ENCODE measurements at places on chromosomes 3 and 15.
A peak's percentile ranks its signal among the peaks of the same experiment; 100 is the strongest.

- DNase-seq, result peak; percentile 14
Measured at GRCh38 chr3:173893066-173893465, 495.5 kb downstream of the NLGN1 start.

- DNase-seq, result peak; percentile 42
Measured at GRCh38 chr3:123586968-123587367, 2.1 kb upstream of the HACD2 start.

DNA sequence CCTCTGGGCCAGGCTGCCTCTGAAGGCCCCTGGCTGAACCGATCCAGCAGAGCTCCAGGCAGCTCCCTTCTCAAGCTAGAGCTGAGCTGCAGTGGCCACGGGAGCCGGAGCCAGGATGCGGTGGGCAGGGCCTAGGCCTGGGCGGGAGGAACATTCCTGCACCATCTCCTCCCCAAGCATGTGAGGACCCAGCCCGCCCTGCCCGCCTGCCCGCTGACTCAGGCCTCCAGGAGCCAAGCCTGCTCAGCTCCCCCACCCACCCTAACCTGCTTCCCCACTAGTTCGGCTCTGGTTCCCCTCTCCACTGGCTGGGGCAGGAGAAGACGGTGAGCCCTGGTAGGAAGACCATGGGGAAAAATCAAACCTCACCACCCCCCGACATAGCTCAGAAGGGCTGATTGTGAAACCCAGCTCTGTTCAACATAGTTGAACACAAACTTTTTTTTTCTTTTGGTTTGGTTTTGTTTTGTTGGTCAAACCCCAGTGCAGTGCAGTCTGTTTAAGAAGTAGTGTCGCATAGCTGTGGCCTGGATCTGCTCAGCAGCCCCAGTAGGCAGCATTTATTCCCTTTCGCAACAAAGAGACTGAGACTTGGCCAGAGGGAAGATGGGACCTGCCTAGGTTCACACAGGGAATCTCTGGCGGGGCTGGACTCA, 13.5 kb downstream of the SNX33 start:
- peak; percentile 93 for DNase-seq

- DNase-seq, result peak; percentile 37
Measured at GRCh38 chr15:90665288-90666134, 51.6 kb upstream of the BLM start.

DNA sequence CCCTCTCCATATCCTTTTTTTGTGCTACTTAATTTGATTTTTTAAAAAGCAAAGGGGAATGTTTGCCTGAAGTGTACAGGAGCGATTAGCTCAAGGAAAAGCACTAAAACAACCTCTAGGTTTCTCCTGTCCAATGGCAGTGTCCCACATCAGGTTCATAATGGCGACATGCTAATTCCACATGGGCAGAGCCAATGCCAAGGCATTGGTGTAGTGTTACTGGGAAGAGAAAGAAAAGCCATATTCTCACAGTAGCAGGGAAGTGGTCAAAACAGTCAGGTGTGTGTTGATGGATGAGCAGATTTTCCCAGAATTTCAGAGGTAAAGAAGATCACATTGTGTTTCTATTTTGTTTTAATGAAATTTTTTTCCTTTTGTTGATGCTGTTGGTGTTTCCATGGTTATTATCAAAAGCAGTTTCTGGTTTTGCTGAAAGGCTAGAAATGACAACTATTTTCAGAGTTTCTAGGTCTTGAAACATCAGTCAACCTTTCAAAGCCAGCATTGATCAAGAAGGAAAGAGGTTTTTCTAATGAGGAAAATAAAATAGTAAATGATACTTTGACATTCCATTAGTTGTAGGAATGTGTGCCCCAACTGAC, 65.2 kb downstream of the FNDC3B start:
- DNase-seq, result peak; percentile 46

GRCh38 chr15:74345051-74345450, 22.4 kb downstream of the CYP11A1 start:
- peak; percentile 59 for DNase-seq

DNA sequence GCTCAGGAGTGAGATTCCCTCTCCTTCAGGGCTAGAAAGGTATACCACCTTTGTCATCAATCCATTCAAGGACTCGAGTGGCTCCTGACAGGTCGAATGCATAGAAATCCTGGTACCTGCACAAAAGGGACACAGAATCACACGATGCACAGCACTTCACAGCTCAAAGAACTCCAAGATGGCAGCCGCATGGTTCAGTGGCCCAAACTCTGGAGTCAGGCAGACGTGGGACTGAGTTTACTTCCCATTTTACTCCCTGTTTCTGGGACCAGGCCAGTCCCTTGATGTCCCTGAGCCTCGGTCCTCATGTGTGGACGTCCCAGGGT, 536 bp downstream of the WDR73 start:
- no peak for DNase-seq

GRCh38 chr15:25391971-25392721, 46.7 kb downstream of the UBE3A start:
- peak; percentile 80 for DNase-seq

- DNase-seq, result no peak
Measured at GRCh38 chr3:137062250-137062649, 104.5 kb downstream of the IL20RB start.

Data from amniotic epithelial cell (primary cell).